Aorta (tissue), 5 donors: ENCODE measurements at places on chromosomes 6 and 20.
A peak's percentile ranks its signal among the peaks of the same experiment; 100 is the strongest.

GRCh38 chr20:52904837-52905236 lies 67.3 kb upstream of the TSHZ2 start:
- H3K4me3 ChIP-seq = no peak overlapping the region
- DNase-seq = no peak
- H3K27me3 ChIP-seq = no peaks in the 10 kb centered on the region
- no peaks in the 10 kb centered on the region for H3K4me1 ChIP-seq

GRCh38 chr20:41587956-41588355 lies 30.2 kb downstream of the CHD6 start:
- H3K27me3 ChIP-seq = no peaks in the 10 kb centered on the region
- no peaks in the 10 kb centered on the region for H3K36me3 ChIP-seq

GRCh38 chr6:56347526-56347925 lies 100.1 kb upstream of the COL21A1 start:
- no peak for DNase-seq
- no peaks in the 10 kb centered on the region for H3K36me3 ChIP-seq
- H3K27me3 ChIP-seq = no peaks in the 10 kb centered on the region
- no peak overlapping the region for H3K27ac ChIP-seq
- H3K4me3 ChIP-seq = no peak overlapping the region

GRCh38 chr6:44730771-44731391 lies 343.4 kb downstream of the CDC5L start:
- no peaks in the 10 kb centered on the region for H3K27me3 ChIP-seq
- no peaks in the 10 kb centered on the region for H3K4me1 ChIP-seq
- no peak for DNase-seq
- no peaks in the 10 kb centered on the region for H3K36me3 ChIP-seq
- H3K27ac ChIP-seq = no peak overlapping the region
- H3K4me3 ChIP-seq = no peak overlapping the region

DNA sequence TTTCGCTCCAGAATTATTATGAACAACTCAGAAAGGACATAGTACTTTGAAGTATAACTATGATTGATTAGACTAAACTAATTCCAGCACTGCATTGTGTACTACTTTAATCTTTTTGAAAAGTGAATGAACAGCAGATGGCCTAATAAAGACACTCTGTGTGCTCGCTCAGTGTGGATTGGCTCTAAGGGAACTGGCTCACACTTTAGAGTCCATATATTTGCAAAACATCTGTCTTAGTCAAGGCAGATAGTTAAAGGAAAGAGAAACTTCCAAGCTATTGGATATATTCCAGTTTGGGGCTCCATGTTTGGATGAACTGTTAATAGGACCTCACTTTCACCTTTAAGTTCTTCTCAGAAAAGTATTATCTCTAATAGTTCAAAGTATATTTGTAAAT lies 218.9 kb downstream of the EYA4 start:
- H3K4me3 ChIP-seq = no peak overlapping the region
- H3K27ac ChIP-seq = no peak overlapping the region
- DNase-seq = no peak
- H3K27me3 ChIP-seq = no peaks in the 10 kb centered on the region

GRCh38 chr6:160764847-160765246 lies 62.8 kb downstream of the PLG start:
- H3K4me1 ChIP-seq = no peaks in the 10 kb centered on the region
- H3K27ac ChIP-seq = no peak overlapping the region
- no peak for DNase-seq
- H3K4me3 ChIP-seq = no peak overlapping the region
- no peaks in the 10 kb centered on the region for H3K27me3 ChIP-seq
- no peaks in the 10 kb centered on the region for H3K36me3 ChIP-seq

DNA sequence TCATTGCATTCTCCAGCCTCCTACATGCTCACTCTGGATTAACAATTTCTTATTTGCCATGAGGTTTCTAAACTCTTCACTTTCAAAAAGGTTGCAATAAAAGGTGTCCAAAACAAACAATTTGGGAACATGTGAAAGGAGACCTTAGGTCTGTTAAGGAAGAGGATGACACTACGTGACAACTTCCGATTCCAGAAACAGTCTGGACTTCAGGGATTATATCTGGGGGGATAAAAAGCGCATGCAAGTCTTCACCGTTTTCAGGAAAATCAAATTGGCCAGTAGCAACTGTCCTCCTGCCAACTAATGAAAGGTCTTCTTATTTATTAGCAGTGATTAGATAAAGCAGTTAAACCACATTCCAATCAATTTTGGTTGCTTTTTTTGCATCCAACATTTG lies 1.8 kb downstream of the ZDHHC14 start:
- no peaks in the 10 kb centered on the region for H3K27me3 ChIP-seq
- DNase-seq = no peak
- peaks cover 2% of the 10 kb centered on the region for H3K36me3 ChIP-seq

DNA sequence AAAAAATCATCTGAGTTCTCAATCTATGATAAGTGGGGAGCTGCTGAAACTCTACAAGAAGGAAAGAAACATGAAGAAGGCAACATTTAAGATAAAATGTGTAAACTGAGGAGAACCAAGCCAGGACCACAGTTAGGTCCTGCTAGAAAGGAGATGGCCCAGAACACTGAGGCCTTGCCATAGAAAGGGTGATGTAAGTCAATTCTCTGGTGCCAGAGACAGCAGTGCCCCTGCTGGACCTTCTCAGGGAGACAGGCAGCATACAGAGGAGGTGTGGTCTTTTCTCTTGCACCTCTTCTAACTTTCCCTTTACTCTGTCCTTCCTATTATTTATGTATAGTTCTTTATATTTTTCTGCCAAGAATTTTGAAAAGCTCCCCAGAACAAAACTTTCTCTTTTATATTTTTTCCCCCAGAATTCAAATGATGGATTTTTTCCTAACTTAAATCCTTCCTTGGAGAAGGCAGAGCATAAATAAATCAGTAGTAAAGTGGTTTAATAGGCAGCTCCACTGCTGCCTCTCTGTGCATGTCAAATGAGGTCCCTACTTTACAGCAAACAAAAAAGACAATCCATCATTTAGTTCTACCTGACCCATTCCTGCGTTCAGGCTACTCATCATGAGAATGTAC lies 9.0 kb downstream of the UQCC2 start:
- no peak for DNase-seq
- no peaks in the 10 kb centered on the region for H3K4me1 ChIP-seq
- no peaks in the 10 kb centered on the region for H3K36me3 ChIP-seq
- H3K27ac ChIP-seq = no peak overlapping the region
- no peak overlapping the region for H3K4me3 ChIP-seq

- H3K36me3 ChIP-seq = no peaks in the 10 kb centered on the region
- peak overlapping the region; percentile 6 for H3K27ac ChIP-seq
- no peak overlapping the region for H3K4me3 ChIP-seq
- H3K27me3 ChIP-seq = no peaks in the 10 kb centered on the region
- H3K4me1 ChIP-seq = no peaks in the 10 kb centered on the region
Measured at GRCh38 chr20:32354592-32355416, 3.3 kb upstream of the ASXL1 start.

GRCh38 chr6:33549196-33549595 lies 30.9 kb downstream of the BAK1 start:
- no peak overlapping the region for H3K4me3 ChIP-seq
- H3K4me1 ChIP-seq = no peaks in the 10 kb centered on the region
- no peak overlapping the region for H3K27ac ChIP-seq
- H3K36me3 ChIP-seq = no peaks in the 10 kb centered on the region
- DNase-seq = no peak
- H3K27me3 ChIP-seq = no peaks in the 10 kb centered on the region

GRCh38 chr6:15460110-15460727 lies 202.6 kb downstream of the DTNBP1 start:
- no peaks in the 10 kb centered on the region for H3K27me3 ChIP-seq
- H3K4me3 ChIP-seq = no peak overlapping the region
- H3K4me1 ChIP-seq = no peaks in the 10 kb centered on the region
- H3K36me3 ChIP-seq = no peaks in the 10 kb centered on the region

- H3K27ac ChIP-seq = no peak overlapping the region
- no peaks in the 10 kb centered on the region for H3K4me1 ChIP-seq
- no peaks in the 10 kb centered on the region for H3K27me3 ChIP-seq
- DNase-seq = no peak
- H3K4me3 ChIP-seq = no peak overlapping the region
Measured at GRCh38 chr20:9532069-9532838, 17.9 kb downstream of the LAMP5 start.

- H3K4me3 ChIP-seq = no peak overlapping the region
- H3K27me3 ChIP-seq = no peaks in the 10 kb centered on the region
- no peaks in the 10 kb centered on the region for H3K4me1 ChIP-seq
Measured at GRCh38 chr6:157221049-157221816, 102.1 kb downstream of the TMEM242 start.

GRCh38 chr20:36498386-36499179 lies 42.7 kb upstream of the MYL9 start:
- no peak overlapping the region for H3K4me3 ChIP-seq
- peaks cover 4% of the 10 kb centered on the region for H3K4me1 ChIP-seq
- no peaks in the 10 kb centered on the region for H3K27me3 ChIP-seq
- peaks cover 2% of the 10 kb centered on the region for H3K36me3 ChIP-seq
- H3K27ac ChIP-seq = peak overlapping the region; percentile 14

DNA sequence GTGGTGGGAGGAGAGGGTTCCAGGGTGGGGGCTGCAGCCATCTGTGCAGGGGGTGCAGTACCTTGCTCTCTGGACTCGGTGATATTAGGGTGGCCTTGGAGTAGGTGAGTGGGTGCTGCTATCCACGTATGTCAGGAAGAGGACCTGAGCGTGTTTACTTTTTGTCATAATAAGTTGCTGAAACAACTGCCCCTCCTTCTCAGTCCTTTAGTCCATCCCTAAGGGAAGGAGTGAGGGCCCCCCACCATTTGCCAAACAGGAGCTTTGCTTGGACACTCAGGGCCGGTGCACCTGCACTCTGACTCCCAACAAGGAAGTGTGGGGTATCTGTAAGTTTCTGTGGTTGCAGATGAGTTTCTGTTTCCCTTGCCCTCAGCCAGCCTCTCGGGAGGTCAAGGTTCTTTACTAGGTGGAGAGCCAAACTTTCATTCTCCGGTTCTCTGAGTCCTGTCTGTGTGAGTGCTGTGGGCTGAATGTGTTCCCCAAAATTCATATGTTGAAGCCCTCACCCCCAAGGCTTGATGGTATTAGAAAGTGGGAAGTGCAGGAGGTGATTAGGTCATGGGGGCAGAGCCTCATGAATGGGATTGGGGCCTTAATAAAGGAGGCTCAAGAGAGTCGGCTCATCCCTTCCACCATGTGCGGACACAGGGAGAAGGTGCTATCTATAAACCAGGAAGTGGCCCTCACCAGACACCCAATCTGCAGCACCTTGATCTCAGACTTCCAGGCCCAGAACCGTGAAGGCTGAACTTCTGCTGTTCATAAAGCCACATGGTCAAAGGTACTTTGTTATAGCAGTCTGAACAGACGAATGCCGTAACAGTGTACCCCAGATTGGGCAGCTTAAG lies 19.6 kb upstream of the CCR6 start:
- H3K4me3 ChIP-seq = no peak overlapping the region
- no peaks in the 10 kb centered on the region for H3K36me3 ChIP-seq
- H3K4me1 ChIP-seq = no peaks in the 10 kb centered on the region
- DNase-seq = no peak

DNA sequence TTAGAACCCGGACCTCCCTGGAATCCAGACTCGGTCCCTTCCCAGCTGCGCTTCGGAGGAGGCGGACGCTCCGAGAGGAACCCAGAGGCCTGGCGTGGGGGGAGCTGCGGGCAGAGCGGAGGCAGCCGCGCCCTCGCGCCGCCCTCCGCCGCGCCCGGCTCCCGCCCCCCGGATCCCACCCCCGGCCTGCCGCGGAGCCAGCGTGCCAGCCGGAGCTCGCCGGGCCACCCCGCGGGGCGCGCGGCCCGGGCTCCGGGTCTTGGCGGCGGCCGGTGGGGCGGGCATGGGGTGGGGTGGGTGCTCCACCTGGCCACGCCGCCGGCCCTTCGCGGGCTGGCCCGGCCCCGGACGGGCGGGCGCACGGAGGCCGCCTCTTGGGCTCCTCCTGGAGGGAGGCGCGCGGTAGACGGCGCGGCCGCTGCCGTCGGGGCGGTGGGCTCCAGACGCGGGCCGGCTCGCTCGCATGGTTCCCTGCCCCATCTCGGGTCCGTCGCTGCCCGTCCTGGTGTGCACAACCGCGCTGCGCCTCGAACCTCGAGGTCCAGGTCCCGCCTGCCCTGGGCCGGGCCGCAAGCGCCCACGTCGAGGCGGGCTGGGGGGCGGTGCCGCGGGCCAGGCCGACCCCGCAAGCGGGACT lies 592 bp upstream of the CDYL start:
- no peak overlapping the region for H3K27ac ChIP-seq
- H3K4me3 ChIP-seq = peak overlapping the region; percentile 45
- DNase-seq = peak; percentile 86
- H3K4me1 ChIP-seq = peaks cover 4% of the 10 kb centered on the region
- no peaks in the 10 kb centered on the region for H3K36me3 ChIP-seq

DNA sequence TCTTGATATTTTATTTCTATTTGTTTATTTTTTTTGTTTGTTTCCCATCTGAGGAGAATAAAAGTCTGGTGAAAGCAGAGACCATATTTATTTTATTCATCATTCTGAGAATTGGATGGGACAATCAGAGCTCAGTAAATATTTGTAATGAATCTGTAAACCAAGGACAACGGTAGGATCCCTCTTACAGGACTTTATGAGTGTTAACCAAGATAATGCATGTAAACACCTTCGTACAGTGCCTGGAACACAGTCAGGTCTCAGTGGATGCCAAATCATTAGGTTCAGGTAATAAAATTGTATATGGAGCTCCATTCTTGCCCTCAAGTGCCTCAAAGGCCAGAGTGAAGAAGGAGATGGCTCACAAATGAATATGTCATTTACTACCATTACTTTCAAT lies 288.7 kb downstream of the PAX1 start:
- H3K27ac ChIP-seq = no peak overlapping the region
- no peaks in the 10 kb centered on the region for H3K36me3 ChIP-seq
- DNase-seq = no peak
- H3K4me1 ChIP-seq = no peaks in the 10 kb centered on the region

DNA sequence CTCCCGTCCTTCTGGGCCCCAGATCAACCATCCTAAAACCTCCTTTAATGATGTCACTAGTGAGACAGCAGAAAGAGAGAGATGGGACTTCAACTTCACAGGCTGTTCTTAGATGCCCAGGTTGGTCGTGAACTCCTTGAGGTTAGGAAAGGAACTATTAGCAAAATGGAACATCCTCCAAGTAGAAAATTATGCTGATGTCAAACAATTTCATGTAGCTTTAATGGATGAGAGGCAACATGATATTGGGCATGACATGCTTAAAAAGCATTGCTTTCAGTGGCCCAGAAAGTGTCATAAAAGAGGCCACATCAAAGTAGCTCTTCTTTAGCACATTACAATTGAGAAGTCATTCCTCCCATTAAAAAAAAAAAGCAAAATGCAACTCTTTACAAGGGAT lies 248.1 kb downstream of the PTPRT start:
- no peaks in the 10 kb centered on the region for H3K27me3 ChIP-seq
- no peaks in the 10 kb centered on the region for H3K36me3 ChIP-seq
- H3K4me1 ChIP-seq = no peaks in the 10 kb centered on the region
- H3K4me3 ChIP-seq = no peak overlapping the region

DNA sequence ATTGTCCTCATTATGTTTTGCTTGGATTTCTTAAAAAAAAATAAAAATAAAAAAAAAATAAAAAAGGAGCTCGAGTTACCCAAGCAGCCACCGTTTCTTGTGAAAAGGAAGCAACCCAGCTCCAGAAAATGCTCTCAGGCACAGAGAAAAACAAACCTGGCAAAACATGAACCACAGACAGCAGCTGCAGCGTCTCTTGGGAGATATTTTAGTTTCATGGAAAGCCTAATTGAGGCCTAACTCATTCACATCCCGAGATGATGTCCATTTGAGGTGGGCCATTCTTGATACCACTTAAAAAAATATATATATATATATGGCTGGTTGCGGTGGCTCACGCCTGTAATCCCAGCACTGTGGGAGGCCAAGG lies 13.7 kb upstream of the MRAP2 start:
- no peak overlapping the region for H3K4me3 ChIP-seq
- no peaks in the 10 kb centered on the region for H3K36me3 ChIP-seq
- H3K27ac ChIP-seq = no peak overlapping the region
- no peaks in the 10 kb centered on the region for H3K27me3 ChIP-seq
